Stomach (tissue), 19 donors: ENCODE measurements at places on chromosomes 6 and 20. TPM values are rescaled to one million over a fixed set of nuclear protein-coding genes. Genes with fewer than 3 reads are reported as not detected.

DNA sequence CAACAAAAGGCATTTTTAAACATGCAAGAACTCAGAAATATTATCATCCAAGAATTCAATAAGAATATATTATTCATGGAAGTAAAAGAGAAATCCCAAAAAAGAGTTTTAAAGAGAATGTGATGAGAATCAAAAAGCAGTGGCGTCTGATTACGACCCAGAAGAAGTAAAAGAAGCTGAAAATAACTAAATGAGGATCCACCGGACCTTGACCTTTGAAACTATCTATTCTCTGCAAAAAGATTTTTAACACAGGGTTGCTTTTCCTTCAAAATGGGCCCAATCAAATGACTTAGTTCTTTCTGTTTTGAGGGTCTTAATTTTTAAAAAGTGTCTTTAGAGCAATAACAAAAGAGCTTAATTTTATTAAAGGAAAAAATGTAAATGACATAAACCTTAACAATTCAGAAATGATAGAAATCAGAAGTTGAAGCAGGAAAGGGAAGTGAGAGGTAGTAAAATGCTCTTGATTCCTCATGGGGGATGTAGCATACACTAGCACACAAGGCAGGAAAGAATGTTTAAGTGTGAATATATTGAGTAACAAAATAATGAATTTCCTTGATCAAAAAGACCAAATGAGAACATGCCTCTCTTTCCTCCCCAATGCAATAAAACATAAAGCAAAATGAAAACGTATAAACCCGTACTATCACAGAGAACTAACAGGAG, 223.1 kb upstream of the PRDM1 start:
- DNase-seq = no peak

- DNase-seq = peak; percentile 24
Measured at GRCh38 chr6:151609146-151609902, 115.5 kb downstream of the CCDC170 start.

Gene GSTA1
- total RNA-seq = 15.9 TPM

GRCh38 chr6:26094036-26094435, 6.8 kb downstream of the HFE start:
- no peak for DNase-seq
